Fibroblast of lung (primary cell): ENCODE measurements at places on chromosomes 2 and 18. TPM values are rescaled to one million over a fixed set of nuclear protein-coding genes. Genes with fewer than 3 reads are reported as not detected.

UGT1A5 gene
- not detected in 2 replicates for total RNA-seq

LAMA3 gene
- 8.5 and 13.2 TPM in 2 replicates for total RNA-seq

ERFE gene
- 1.3 and 1.5 TPM in 2 replicates for total RNA-seq

XDH gene
- total RNA-seq: under 0.01 and 0.50 TPM in 2 replicates

VAMP8 gene
- 2.1 and 2.3 TPM in 2 replicates for total RNA-seq

PSMA8 gene
- total RNA-seq: not detected in 2 replicates

ALK gene
- total RNA-seq: under 0.01 TPM in 2 replicates

GPR75 gene
- 0.77 and 1.8 TPM in 2 replicates for total RNA-seq

GPBAR1 gene
- total RNA-seq: under 0.01 TPM in 1 of 2 replicates, not detected in the other

DNA sequence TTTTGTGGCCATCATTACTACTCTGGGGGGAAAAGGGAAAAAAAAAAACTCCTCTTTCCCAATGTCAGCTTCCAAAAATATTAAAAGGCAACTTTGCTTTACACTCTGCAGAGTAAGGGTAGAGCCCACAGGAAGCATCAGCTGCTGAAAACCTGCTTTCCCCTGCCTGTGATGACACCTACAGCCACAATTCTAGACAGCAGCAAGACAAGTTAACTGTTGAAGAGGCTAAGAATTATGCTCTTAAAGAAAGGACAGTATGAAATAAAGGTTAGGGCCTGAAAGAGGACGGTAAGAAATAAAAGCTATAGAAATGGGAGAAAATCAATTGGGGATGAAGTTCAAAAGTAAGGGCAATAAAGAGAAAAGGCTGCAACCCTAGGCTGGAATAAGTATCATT is 3.0 kb downstream of the PDE11A start:
- DNase-seq: no peak

- DNase-seq: no peak
These were observed 50.5 kb downstream of the CXCR4 start for GRCh38 chr2:136067459-136067858.

DNA sequence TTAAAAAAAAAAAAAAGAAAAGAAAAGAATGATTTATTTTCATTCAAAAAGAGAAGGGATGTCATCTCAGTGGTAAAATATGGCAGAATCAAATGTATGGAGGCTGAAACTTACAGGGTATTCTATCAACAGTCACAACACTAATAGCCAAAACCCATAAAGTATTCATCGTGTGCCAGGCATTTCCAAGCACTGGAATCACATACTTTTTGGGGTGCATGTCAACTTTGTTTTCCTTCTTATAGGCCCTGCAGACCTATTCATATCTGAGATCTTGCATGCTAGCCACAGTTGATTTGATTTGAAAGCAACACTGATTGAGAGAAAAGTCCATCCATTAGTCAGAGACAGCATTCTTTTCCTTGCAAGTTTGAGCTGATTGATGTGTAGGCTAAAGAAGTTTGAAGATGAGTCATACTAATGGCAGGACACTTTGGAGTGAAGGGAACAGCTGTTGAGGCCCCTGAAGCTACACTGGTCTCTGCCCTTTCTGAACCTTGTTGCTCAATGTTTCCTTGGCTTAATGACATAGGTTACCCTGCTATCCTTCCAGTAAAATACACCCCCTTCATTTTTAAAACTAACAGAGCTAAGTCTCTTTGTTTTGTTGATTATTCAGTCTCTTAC is 22.0 kb downstream of the KATNAL2 start:
- DNase-seq: peak; percentile 72

DNA sequence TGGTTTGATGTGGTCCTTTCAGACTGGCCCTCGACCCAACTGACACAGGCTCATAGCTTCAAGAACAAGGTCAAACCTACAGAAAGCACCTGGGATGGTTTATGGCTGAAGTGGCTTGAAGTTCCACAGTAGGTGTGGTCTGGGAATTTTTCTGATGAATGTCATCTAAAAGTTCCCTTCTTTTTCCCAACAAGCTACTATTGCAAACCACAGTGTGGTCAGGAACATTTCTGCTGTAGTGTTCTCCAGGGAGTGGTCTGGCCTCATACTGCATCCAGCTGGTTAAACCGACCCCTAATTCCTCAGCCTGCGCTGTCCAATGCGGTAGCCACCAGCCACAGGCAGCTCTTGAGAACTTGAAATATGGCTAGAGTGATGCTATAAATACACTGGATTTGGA is 92.7 kb downstream of the FAM124B start:
- DNase-seq: peak; percentile 91

DNA sequence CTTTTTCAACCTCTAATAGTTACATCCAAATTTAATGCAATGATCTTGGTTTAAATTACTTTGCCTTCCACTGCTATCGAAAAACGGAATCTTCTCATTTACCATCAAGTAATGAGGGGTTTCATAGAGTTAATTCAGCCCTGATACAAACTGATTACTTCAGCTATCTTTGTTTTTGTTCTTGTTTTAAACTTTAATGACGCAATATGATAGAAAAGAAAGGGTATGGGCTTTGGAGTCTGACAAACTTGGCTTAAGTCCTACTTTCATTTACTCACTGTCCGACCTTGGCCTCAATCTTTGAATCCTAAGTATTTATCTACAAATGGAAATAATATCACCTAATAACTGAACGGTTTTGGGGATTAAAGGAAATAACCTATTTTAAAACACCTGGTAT is 16.1 kb downstream of the ADAM17 start:
- peak; percentile 82 for DNase-seq

- DNase-seq: peak; percentile 99
These were observed 16.5 kb downstream of the TWIST2 start for GRCh38 chr2:238864207-238865014.

GRCh38 chr18:78247615-78248289 is 731.9 kb upstream of the SALL3 start:
- DNase-seq: no peak

DNA sequence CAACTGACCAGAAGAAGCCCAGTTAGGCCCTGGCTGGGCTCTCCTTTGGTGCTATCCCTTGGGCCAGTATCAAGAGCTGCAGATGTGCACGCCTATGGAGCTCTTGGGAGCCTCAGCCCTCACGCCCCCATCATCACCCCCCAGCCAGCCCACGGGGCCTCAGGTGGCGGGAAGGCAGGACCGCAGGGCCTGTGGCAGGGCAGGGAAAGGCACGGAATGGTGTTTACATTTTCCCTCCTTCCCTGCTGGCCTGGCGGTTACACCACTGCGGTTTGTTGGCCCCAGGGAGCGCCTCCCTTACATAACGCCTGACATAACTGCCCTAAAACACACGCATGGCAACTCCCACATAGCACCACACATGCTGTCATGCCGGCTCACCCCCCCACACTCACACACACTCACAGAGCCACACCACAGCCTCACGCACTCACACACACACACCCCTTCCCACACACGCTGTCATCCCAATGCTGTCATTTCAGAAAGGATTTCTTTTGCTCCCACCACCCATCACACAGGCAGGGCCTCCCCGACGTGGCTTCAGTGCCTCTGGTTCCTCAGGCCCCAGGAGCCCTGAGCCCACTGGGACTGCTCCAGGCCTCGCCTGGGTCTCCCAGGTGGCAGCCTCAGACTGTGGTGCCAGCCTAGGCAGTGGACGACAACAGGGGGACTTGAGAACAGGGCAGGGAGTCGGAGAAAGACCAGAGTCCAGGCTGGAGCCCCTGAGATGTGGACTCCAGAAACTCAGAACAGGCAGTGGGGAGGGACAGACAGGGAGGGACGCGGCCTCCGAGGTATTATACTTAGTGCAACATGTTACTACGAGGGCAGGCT is 15.7 kb downstream of the ZFP36L2 start:
- peak; percentile 87 for DNase-seq

DNA sequence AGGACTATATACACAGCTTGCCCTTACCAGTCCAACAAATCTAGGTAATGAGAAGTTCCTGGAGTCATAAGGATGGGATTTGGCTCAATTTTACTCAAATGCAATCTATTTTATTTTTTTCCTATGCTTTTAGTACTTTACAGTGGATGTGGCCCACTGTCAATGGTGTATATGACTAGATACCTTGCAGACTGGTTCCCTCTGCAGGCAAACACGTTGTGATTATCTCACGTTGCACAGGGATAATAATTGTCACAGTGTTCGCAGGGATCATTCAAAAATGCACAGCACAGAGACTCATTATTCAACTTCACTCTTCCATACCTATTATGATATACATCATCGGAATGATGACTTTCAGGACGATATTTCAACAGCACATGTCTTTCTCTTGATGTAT is 359.7 kb downstream of the MBD2 start:
- DNase-seq: no peak

- no peak for DNase-seq
These were observed 37.6 kb upstream of the ITGA6 start for GRCh38 chr2:172389685-172390339.

DNA sequence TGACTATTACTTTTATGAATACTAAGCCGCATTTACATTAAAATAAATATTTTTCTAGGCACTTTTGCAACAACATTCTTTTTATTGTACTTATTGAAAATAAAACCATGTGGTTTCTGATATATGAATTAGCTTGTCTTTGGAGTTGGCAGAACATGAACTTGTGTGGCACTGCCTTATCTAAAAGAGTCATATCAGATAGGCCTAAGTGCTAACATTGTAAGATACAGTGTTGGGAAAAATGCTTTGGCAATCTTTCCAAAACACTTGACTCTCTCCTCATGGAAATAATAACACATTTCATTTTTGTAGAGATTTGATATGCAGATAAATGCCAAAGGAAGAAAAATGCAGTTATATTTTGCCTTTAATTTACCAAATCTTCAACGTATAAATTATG is 191.7 kb downstream of the ERBB4 start:
- no peak for DNase-seq

GRCh38 chr2:169349535-169349934 is 12.8 kb downstream of the LRP2 start:
- no peak for DNase-seq

DNA sequence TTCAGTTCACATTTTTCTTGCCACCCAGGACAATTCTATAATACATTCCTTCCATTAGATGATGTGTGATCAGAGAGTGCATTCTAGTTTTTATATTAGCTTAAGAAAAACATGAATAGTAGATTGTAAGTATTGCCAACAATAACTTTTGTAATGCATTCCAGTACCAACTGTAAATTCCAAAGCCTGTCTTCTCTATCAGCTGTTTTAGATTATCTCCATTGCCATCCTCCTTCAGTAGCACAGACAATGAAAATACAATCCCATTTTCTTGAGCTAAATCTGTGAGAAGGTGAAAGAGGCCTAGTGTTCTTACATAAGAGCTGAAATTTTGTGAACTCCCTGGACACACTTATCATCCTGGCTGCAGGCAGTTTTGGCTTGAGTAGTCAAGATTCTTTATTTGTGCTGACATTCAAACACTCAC is 103.9 kb downstream of the CCBE1 start:
- DNase-seq: no peak

DNA sequence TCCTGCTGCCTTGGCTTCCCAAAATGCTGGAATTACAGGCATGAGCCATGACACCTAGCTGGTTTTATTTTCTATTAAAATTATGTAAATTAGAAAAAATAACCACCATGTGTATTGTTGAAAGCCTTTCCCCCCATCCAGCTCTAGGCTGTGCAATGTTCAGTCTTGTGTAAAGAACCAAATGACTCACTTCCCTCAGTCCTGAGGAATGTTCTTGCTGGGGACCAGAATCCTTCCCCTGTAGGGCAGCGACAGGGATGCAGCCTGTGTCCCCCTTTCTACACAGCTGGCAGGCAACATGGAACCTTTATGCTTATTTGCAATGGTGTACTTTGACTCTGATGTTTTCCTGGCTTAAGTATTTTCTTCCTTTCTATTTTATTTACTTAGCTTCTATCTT is 29.4 kb downstream of the AOX1 start:
- DNase-seq: peak; percentile 81

GRCh38 chr2:182695776-182696175 is 20.3 kb upstream of the DNAJC10 start:
- DNase-seq: no peak

GRCh38 chr2:237297421-237298150 is 116.4 kb downstream of the COL6A3 start:
- DNase-seq: no peak

- no peak for DNase-seq
These were observed 843.6 kb downstream of the SUCLG1 start for GRCh38 chr2:83615511-83615910.

GRCh38 chr18:10454681-10455557 is 484 bp downstream of the APCDD1 start:
- peak; percentile 30 for DNase-seq

DNA sequence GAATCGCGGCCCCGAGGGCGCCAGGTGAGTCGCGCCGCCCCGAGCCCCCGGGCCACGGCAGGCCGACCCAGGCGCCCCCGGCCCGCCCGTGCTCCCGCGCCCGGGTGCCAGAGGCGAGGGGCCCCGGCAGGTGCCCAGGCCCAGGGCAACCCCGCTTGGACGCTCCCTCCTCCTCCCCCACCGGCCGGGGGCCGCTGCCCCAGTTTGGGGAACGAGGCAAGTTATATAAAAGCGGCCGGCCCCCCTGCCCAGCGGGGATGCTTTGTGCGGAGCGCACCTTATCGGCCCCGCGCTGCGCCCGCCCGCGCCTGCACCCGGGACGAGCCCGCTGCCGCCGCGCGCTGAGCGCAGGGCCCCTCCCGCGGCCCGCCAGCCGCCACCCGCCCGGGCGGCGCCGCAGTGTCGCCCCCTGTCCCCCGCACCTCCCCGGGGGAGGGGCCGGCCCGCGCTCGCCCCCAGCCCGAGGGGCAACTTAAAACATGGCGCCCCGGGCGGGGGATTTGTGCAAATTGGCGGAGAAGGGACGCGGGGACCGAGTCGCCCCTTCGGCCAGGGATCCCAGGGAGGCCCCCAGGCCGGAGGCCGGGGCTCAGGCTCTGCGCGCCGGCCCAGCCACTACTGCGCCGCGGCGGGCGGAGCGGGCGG is 639 bp downstream of the EPB41L3 start:
- peak; percentile 17 for DNase-seq

DNA sequence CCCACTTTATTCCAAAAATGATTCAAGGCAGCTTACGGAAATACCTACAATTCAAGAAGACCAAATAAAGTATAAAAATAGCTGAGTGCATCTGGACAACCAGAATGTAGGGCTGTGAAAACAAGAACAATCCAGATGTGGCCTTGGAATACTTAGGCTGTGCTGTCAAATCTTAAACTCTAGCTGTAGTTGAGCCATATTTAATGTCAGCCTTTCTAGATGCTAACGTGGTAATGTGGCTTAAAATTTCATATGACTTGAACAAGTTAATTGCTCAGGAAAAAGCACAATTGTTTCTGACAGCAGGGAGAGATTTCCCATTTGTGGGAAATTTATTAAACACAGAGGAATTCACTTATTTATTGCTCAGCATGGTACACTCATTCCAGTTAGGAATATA is 14.6 kb upstream of the NAPG start:
- DNase-seq: no peak
